Melanocyte of skin (primary cell): ENCODE measurements at places on chromosomes 3 and 15. TPM values are rescaled to one million over a fixed set of nuclear protein-coding genes. Genes with fewer than 3 reads are reported as not detected.

PIERCE2 gene
- 1.4 and 2.2 TPM in 2 replicates for total RNA-seq

ARPC4 gene
- total RNA-seq = 317 and 332 TPM in 2 replicates

MME gene
- 363 and 442 TPM in 2 replicates for total RNA-seq

ZMYND10 gene
- total RNA-seq = 0.69 and 1.8 TPM in 2 replicates

USP50 gene
- total RNA-seq = not detected in 2 replicates

TRIP4 gene
- 9.6 and 12.0 TPM in 2 replicates for total RNA-seq

CCR9 gene
- not detected in 2 replicates for total RNA-seq

CIDEC gene
- not detected in 2 replicates for total RNA-seq

LEKR1 gene
- 0.69 and 1.5 TPM in 2 replicates for total RNA-seq

ZBED2 gene
- total RNA-seq = under 0.01 TPM in 1 of 2 replicates, not detected in the other

SCAMP5 gene
- total RNA-seq = 2.2 and 10.0 TPM in 2 replicates

SPTSSB gene
- not detected in 2 replicates for total RNA-seq

TRIM42 gene
- not detected in 2 replicates for total RNA-seq

PTPN23 gene
- total RNA-seq = 17.1 and 30.0 TPM in 2 replicates

DLEC1 gene
- total RNA-seq = under 0.01 TPM in 2 replicates

POPDC2 gene
- total RNA-seq = 0.36 and 1.4 TPM in 2 replicates

LSMEM2 gene
- total RNA-seq = 0.15 TPM in 1 of 2 replicates, not detected in the other

MYZAP gene
- total RNA-seq = not detected in 2 replicates

ZNF592 gene
- total RNA-seq = 8.7 and 10.0 TPM in 2 replicates

PTX3 gene
- total RNA-seq = 3.6 and 5.9 TPM in 2 replicates

KBTBD12 gene
- not detected in 2 replicates for total RNA-seq

KCNAB1 gene
- total RNA-seq = 0.33 and 0.77 TPM in 2 replicates

XIRP1 gene
- not detected in 2 replicates for total RNA-seq

DGKG gene
- total RNA-seq = 4.8 and 6.0 TPM in 2 replicates

CDV3 gene
- total RNA-seq = 88.1 and 136 TPM in 2 replicates

TMC3 gene
- not detected in 2 replicates for total RNA-seq

FAH gene
- 38.9 and 39.6 TPM in 2 replicates for total RNA-seq
